ENCODE measurements at places on chromosomes 11 and 22.

- no peak for DNase-seq
- peak overlapping the region; percentile 66 for H3K4me3 ChIP-seq
- no peaks in the 10 kb centered on the region for H3K36me3 ChIP-seq
- peaks cover 12% of the 10 kb centered on the region for H3K4me1 ChIP-seq
Observed at GRCh38 chr22:35539910-35540594, 579 bp upstream of the RASD2 start.

DNA sequence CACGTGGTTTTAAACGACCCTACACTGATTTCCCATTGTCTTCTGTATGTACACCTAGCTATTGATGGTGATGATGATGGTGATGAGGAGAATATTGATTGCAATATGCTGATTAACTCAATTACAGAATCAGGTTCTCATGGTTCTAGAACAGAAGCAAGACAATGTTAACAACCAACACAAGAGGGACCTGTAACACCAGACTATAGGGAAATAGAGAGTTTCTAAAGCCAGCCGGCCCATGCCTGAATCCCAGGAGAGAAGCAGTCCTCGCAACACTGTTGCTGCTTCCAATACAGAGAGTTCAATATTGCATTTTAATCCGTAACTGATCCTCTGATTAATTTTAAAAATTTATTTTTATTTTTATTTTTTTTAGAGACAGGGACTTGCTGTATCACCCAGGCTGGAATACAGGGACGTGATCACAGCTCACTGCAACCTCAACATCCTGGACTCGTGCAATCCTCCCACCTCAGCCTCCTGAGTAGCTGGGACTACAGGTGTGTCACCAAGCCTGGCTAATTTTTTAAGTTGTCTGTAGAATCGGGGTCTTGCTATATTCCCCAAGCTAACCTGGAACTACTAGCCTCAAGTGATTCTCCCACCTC, 22.2 kb upstream of the UBASH3B start:
- no peak for DNase-seq
- H3K27ac ChIP-seq: no peak overlapping the region
- no peaks in the 10 kb centered on the region for H3K27me3 ChIP-seq
- no peak overlapping the region for H3K4me3 ChIP-seq
- no peaks in the 10 kb centered on the region for H3K36me3 ChIP-seq
- H3K4me1 ChIP-seq: no peaks in the 10 kb centered on the region

- H3K4me3 ChIP-seq: no peak overlapping the region
- no peaks in the 10 kb centered on the region for H3K36me3 ChIP-seq
- no peaks in the 10 kb centered on the region for H3K27me3 ChIP-seq
- DNase-seq: no peak
Observed at GRCh38 chr11:126930091-126930841, 70.3 kb downstream of the KIRREL3 start.

DNA sequence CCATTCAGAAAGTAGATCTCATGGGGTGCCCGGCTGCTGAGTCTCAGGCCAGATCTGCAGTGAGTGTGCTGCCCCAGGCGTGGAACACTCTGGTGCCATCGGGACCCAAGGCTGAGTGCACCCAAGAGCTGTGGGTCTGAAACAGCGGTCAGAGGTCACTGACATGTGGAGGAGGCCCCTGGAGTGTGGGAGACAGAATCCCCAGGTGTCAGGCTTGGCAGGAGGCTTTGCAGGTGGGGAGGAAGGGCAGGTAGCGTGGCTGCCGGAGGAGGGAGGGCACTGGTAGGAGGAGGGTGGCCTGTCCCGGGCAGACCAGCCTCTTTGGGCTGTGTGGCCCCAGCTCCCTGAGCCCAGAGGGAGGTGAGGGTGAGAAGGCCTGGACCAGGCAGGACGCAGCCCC, 31.7 kb upstream of the KRTAP5-6 start:
- no peak overlapping the region for H3K27ac ChIP-seq
- H3K4me3 ChIP-seq: no peak overlapping the region
- no peaks in the 10 kb centered on the region for H3K4me1 ChIP-seq
- no peaks in the 10 kb centered on the region for H3K36me3 ChIP-seq
- DNase-seq: no peak

Measured in iPS DF 6.9 (cell line).